Epithelial cell of alveolus of lung (primary cell): ENCODE measurements at places on chromosomes 13 and 19. TPM values are rescaled to one million over a fixed set of nuclear protein-coding genes. Genes with fewer than 3 reads are reported as not detected.

Gene IFNL1
- not detected in 2 replicates for total RNA-seq

Gene SLC7A10
- total RNA-seq = not detected in 2 replicates

Gene C19orf25
- total RNA-seq = 36.5 and 39.2 TPM in 2 replicates

Gene ICAM4
- 3.4 and 9.3 TPM in 2 replicates for total RNA-seq

Gene APOC4
- total RNA-seq = not detected in 2 replicates

Gene FPR1
- total RNA-seq = not detected in 2 replicates

Gene NOTCH3
- total RNA-seq = 34.8 and 56.3 TPM in 2 replicates

Gene ZNF284
- 2.1 and 7.8 TPM in 2 replicates for total RNA-seq

Gene SUGT1
- total RNA-seq = 23.2 and 36.7 TPM in 2 replicates

Gene ZNF677
- total RNA-seq = 9.2 and 25.4 TPM in 2 replicates

Gene AMH
- under 0.01 and 2.3 TPM in 2 replicates for total RNA-seq

Gene SIGLECL1
- not detected in 2 replicates for total RNA-seq

Gene PPM1N
- 1.2 and 5.6 TPM in 2 replicates for total RNA-seq

Gene LRRC63
- total RNA-seq = not detected in 2 replicates

Gene CDX2
- not detected in 2 replicates for total RNA-seq

Gene STARD13
- total RNA-seq = 20.3 and 32.9 TPM in 2 replicates

Gene NRTN
- 1.6 TPM in 1 of 2 replicates, not detected in the other for total RNA-seq

Gene ZNF491
- total RNA-seq = 0.39 and 1.0 TPM in 2 replicates

Gene FXYD7
- not detected in 2 replicates for total RNA-seq

Gene ZC3H13
- 12.2 and 17.0 TPM in 2 replicates for total RNA-seq

Gene SHISA7
- not detected in 2 replicates for total RNA-seq

Gene PTGER1
- total RNA-seq = 3.9 and 15.1 TPM in 2 replicates

Gene ZNF468
- 7.9 and 8.1 TPM in 2 replicates for total RNA-seq

Gene AKT2
- total RNA-seq = 74.0 and 93.8 TPM in 2 replicates

Gene ZNF99
- total RNA-seq = not detected in 2 replicates

Gene PEAK3
- total RNA-seq = 0.13 TPM in 1 of 2 replicates, not detected in the other

Gene CD177
- 0.78 TPM in 1 of 2 replicates, not detected in the other for total RNA-seq

Gene KLK12
- total RNA-seq = not detected in 2 replicates

Gene SLAIN1
- total RNA-seq = 0.88 and 0.91 TPM in 2 replicates

Gene USHBP1
- total RNA-seq = 0.26 TPM in 1 of 2 replicates, not detected in the other

Gene TNFSF9
- 1.3 TPM in 1 of 2 replicates, not detected in the other for total RNA-seq

Gene LGI4
- total RNA-seq = not detected in 2 replicates

Gene CCNA1
- total RNA-seq = 2.3 TPM in 1 of 2 replicates, not detected in the other

Gene ZNF681
- total RNA-seq = 1.0 and 1.8 TPM in 2 replicates

Gene GIPC3
- 0.13 and 1.0 TPM in 2 replicates for total RNA-seq

Gene ATXN8OS
- not detected in 2 replicates for total RNA-seq

Gene LGALS4
- not detected in 2 replicates for total RNA-seq

Gene PNKP
- 29.1 and 52.8 TPM in 2 replicates for total RNA-seq

Gene GJB2
- 0.24 and 0.78 TPM in 2 replicates for total RNA-seq

Gene ANKRD10
- total RNA-seq = 27.5 and 140 TPM in 2 replicates

Gene VPS36
- total RNA-seq = 15.8 and 20.3 TPM in 2 replicates

Gene LRP3
- 36.7 and 48.1 TPM in 2 replicates for total RNA-seq

Gene NKPD1
- under 0.01 and 0.16 TPM in 2 replicates for total RNA-seq

Gene TEAD2
- 56.4 and 70.2 TPM in 2 replicates for total RNA-seq

Gene APC2
- under 0.01 and 0.16 TPM in 2 replicates for total RNA-seq

Gene KLK15
- total RNA-seq = not detected in 2 replicates

Gene VN1R4
- not detected in 2 replicates for total RNA-seq

Gene SLC27A5
- 12.4 and 12.5 TPM in 2 replicates for total RNA-seq

Gene PRR22
- total RNA-seq = 0.13 and 1.4 TPM in 2 replicates

Gene PSG5
- total RNA-seq = not detected in 2 replicates

Gene CACNA1A
- total RNA-seq = 0.52 and 1.3 TPM in 2 replicates

Gene ZNF547
- 0.78 and 3.0 TPM in 2 replicates for total RNA-seq

Gene ZNF529
- 5.4 and 9.1 TPM in 2 replicates for total RNA-seq

Gene KISS1R
- 0.39 TPM in 1 of 2 replicates, not detected in the other for total RNA-seq

Gene HPN
- not detected in 2 replicates for total RNA-seq

Gene FUT6
- not detected in 2 replicates for total RNA-seq

Gene CARM1
- 30.2 and 42.9 TPM in 2 replicates for total RNA-seq
